Mesenteric fat pad (tissue), 1 donor: ENCODE measurements at places on chromosomes 12 and 14. TPM values are rescaled to one million over a fixed set of nuclear protein-coding genes. Genes with fewer than 3 reads are reported as not detected.
A peak's percentile ranks its signal among the peaks of the same experiment; 100 is the strongest.

DNA sequence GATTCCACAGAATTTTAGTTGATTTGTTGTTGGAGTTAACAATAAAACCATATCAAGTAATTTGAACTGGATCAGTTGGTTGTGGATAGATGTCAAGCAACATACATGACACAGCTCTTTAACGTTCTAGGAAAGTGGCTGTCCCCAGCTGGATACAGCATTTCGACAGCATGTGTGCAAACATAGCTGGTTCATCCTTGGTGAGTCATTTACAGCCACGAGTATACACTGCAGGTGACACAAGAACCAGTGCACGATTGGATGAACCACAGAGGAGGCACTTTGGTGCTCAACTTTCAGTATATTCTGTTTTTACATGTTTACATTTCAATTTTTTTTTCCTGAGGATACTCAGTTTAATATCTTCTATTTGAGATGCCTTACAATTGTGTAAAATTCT is 242.4 kb downstream of the TMEM117 start:
- no peak for DNase-seq

GRCh38 chr14:22231018-22231417 is 358.0 kb downstream of the DAD1 start:
- DNase-seq, result no peak

GRCh38 chr14:101929946-101930345 is 34.4 kb upstream of the DYNC1H1 start:
- DNase-seq, result no peak

The KRT1 gene
- total RNA-seq, result not detected

The POLE2 gene
- 0.96 TPM for total RNA-seq

DNA sequence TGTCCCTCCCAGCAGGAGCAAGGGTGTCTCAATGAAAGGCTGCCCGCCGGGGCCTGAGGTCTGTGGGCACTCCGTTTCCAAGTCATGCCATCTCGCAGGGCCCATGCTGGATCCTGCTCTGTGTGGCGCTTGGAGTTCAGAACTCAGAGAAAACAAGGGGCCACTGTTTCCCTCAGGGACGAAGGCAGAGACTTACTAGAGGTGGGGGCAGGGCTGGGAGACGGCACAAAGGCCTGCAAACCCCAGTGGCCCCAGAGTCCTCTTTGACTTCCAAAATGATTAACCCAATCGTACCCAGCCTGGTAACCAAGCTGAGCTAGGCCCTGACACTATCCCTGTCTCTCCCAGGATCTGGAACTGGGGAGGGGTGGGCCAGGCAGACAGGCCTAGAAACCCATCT is 95.8 kb downstream of the ITPK1 start:
- no peak for DNase-seq

DNA sequence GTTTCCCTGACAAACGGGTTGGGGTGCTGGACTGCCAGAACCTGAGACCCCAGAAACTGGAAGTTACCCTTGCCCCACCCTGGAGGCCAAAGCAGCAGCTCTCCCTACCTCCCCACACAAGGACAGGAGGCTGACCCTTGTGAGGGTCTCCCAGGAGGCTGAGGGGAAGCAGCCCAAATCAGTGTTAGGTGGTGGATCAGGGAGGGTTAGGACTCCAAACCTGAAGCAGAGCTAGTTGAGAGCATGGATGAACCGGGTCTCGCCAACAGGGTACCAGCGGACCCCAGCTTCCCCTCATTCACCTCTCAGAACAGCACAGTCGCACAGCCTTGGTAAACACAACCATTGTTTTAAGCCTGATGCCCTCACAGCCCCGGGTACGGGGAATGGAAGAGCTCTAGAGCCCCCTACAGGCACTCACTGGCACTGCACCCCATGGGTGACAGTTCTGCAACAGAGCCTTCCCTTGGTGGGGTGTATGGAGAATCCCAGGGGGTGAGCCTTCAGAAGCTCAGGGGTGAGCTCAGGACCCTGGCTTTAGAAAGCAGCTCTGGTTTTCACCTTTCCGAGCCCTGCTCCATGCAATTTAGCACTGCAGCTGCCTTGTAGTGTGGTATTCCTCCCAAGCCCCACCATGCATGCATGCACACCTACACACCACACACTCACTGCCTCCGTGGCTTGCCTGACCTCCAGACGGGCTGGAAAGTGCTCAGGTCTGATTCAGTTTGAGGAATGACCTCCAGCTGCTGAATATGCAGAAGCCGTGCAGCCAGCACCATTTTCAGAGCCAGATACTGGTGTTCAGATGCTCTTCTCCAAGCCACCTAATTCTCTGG is 11.2 kb downstream of the ESRRB start:
- DNase-seq, result no peak

- DNase-seq, result peak; percentile 65
These were observed 70.8 kb downstream of the WDR20 start for GRCh38 chr14:102210421-102211042.

DNA sequence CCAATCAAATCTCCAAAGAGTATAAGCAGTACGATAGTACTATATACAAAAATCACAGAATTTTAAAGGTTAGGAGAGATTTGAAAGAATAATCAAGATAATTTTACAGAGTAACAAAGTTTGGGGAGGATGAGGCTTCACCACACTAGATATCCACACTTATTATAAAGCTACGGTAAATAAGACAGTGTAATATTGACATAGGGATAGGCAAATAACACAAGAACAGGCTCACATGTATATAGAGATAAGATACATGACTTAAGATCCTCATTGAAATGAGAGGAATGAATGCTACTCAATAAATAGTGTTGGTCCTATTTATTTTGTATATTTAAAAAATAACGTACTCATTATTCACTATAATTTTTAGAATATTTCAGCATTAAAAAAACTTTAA is 26.2 kb downstream of the NUMB start:
- no peak for DNase-seq

The B4GALNT1 gene
- total RNA-seq, result 2.7 TPM

DNA sequence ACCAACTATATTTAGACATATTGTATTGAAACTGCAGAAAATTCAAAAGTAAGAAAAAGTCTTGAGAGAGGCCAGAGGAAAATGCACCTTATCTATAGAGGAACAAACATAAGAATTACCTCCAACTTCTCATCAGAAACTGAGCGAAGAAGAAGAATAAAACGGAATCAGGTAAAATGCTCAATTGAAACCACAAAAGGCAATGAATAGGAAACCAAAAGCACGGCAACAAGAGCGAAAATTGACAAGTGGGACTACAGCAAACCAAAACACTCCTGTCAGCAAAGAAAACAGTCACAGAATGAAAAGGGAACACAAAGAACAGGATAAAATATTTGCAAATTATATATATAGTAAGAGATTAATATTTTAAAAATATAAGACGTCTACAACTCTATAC is 61.9 kb upstream of the PARP11 start:
- no peak for DNase-seq

GRCh38 chr14:73142216-73142615 is 5.9 kb downstream of the PSEN1 start:
- DNase-seq, result no peak

- DNase-seq, result peak; percentile 95
These were observed 778 bp downstream of the TCP11L2 start for GRCh38 chr12:106303202-106303820.

DNA sequence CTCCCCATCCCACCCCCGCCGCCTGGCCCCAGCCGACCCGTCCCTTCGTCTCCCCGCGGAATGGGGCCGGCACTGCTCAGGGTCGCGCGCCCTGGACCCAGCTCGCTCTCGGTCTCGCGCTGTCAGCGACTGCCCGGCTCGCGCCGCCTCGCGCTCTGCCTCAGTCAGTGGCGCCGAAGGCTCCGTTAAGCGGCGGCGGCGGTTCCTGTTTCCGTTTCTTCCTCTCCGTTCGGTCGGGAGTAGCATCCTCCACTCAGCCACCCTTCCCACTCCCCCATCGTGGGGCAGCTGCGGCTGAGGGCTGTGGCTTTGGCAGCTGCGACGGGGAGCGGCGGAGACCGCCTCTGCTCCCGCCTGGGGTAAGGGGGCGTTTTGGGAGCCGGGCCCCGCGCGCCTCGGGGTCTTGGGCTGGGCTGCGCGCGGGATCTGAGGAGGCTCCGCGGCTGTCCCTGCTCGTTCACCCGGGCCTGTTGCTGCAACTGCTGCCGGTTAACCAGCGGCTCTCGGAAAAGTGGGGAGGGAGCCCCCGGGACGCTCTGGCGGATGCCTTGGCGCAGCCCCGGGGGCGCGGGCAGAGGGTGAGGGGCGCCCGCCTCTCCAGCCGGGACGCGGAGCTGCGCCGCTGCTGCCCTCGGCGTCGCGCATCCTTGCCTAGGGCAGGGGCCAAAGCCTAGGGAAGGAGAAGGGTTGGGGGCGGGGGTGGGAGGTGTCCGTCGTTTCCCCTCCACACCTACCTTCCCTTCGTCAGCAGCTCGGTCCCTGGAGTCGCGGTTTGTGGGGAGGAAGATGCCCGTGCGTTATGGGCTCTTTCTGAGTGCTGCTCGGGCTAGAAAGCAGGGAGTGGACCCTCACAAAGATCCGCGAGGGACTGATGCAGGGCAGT is 567 bp downstream of the FUT8 start:
- DNase-seq, result peak; percentile 92

DNA sequence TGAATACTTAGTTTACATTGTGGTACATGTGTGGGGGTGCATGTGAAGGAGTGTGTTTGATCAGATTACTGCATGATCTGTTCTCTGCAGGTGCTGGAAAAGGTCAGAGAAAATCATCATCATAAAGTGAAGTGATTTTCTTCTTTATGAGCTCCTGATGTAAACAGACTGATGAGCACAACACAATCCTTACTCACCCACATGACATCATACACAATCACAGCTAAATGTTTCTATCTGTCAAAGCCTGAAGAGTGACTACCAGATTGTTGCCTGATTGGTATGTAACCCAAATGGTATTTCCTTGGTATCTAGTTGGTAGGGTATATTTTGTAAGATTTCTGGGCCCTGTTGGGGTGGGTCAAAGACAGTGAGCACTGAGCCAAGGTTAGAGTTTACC is 270.8 kb downstream of the FOXG1 start:
- DNase-seq, result no peak

- DNase-seq, result no peak
These were observed 30.1 kb upstream of the RESF1 start for GRCh38 chr12:31929027-31929526.

The OTX2 gene
- not detected for total RNA-seq

The PIWIL1 gene
- total RNA-seq, result not detected

- DNase-seq, result no peak
These were observed 47.9 kb downstream of the FGD6 start for GRCh38 chr12:95169368-95169767.

The RILPL2 gene
- 10.4 TPM for total RNA-seq

DNA sequence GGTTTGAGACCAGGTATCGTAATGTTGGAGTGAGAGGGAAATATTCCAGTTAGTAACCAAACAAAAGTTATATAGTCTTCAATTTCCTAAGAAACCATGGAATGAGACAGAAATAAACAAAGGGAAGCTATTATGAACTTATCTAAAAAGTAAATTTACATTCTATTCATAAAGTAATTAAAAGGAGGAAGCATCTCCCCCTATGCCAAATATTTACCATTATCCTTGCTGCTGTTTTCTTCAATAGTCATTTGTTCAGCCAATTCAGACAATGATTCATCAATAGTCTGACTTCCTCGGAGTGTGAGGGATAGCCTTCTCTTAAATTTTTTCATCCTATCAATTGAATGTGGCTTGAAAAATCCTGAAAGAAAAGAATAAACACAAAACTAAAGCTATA is 65.7 kb downstream of the CDK17 start:
- DNase-seq, result no peak

DNA sequence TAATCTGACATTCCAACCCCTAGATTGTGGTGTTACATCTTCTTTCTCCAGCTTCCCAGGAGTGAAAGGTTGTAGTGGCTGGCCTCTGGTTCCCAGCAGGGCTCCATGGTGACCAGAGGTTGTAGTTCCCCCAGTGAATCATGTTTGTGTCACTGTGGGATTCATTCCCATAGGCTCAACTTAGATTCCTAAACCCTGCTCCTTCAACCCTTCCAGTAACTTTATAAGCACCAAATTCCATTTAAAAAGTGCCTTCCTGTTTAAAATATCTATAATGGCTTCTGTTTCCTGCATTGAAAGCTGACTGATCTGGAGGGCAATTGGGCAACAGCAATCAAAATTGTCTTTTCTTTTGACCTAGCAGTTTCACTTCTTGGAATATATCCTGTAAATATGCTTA is 40.5 kb upstream of the TBC1D15 start:
- no peak for DNase-seq

- DNase-seq, result no peak
These were observed 305.6 kb downstream of the RAD51B start for GRCh38 chr14:68124979-68125731.

The VSIG10 gene
- total RNA-seq, result 22.4 TPM

The NGB gene
- not detected for total RNA-seq

GRCh38 chr12:82414044-82414443 is 55.7 kb downstream of the METTL25 start:
- DNase-seq, result no peak

The ANKRD9 gene
- 26.0 TPM for total RNA-seq

GRCh38 chr12:6163416-6164060 is 36.7 kb upstream of the CD9 start:
- DNase-seq, result no peak

- no peak for DNase-seq
These were observed 283.1 kb downstream of the MDGA2 start for GRCh38 chr14:47392326-47392725.

GRCh38 chr14:103400537-103400936 is 15.3 kb downstream of the MARK3 start:
- DNase-seq, result no peak

- DNase-seq, result no peak
These were observed 73.1 kb upstream of the PWP1 start for GRCh38 chr12:107612508-107612907.

DNA sequence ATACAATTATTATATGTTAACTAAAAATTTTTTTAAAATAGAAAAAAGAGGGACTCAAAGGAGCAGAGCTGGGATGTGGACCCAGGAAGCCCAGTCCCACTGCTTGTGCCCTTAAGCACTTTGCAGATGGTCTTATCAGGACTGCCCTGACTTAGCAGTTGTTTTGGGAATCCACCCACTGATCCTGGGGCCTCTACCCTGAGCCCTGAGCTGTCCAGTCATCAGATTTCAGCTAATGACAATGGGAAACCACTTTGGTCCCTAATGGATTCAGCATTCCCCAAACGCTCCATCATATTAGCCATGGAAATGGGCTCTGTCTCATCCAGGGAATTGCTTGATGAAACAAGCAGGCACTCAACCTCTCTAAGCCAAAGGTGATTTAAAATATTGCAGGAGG is 22.5 kb upstream of the WSCD2 start:
- no peak for DNase-seq

DNA sequence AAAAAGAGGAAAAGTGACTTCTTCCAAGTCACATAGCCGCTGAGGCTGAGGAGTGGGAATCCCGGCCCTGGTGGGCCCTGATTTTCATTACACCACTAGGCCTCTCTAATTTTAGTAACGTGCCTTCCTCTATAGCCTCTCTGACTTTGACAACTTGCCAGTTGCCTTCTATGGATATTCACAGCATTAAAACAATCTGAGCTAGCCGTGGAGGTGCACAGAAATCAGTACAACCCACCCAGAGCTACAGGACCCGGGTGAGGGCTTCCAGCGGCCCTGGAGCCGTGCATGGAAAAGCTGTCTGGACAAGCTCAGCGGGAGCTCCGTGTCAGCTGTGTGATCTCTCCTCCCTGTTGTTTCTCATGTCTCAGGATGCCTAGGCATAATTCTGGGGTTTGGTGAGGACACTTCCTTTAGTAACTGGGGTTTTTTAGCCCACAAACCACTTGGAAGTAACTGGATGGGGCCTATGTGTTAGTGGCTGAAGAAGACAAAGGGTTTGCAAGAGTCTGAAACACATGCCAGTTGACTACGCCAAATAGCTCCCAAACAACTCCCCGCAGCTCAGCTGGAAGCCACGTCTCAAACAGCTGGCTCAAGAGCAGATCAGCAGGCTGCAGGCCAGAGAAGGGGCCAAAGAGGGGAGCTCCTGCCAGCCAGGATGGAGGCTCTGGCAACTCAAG is 53.0 kb downstream of the SSH1 start:
- no peak for DNase-seq
